Nucleus accumbens (tissue), 56 donors: ENCODE measurements at places on chromosomes 16 and 17.

DNA sequence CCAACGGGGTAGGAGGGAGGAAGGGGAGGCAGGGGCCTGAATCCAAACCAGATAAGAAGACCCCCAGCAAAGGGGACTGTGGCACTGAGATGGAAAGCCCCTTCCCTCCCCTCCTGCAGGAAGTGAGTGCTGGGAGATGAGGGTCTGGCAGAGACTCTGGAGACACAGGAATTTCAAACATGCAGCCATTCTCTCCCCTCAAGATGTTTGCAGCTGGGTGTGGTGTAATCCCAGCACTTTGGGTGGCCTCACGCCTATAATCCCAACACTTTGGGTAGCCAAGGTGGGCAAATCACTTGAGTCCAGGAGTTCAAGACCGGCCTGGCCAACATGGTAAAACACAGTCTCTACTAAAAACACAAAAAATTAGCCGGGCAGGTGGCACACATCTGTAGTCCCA lies 33.9 kb upstream of the FAAP100 start:
- DNase-seq: no peak

- no peak for DNase-seq
Measured at GRCh38 chr17:42090964-42091790, 7.1 kb downstream of the ZNF385C start.

- no peak for DNase-seq
Measured at GRCh38 chr17:81140695-81141094, 24.6 kb upstream of the PVALEF start.

- DNase-seq: no peak
Measured at GRCh38 chr17:73645050-73645871, 1.0 kb upstream of the SDK2 start.

DNA sequence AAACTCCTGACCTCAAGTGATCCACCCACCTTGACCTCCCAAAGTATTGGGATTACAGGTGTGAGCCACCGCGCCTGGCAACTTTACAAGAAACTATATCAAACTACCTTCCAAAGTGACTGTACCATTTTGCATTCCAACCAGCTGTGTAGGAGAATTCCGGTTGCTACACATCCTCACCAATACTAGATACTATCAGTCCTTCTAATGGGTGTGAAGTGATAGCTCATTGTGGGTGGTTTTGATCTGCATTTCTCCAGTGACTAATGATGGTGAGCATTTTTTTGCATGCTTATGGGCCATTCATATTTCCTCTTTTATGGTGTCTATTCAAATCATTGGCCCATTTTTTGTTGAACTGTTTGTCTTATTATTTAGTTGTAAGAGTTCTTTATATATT lies 37.7 kb downstream of the SCNN1B start:
- no peak for DNase-seq

- DNase-seq: no peak
Measured at GRCh38 chr17:28258347-28258887, 60.6 kb upstream of the TMEM97 start.
